Naive thymus-derived CD8-positive, alpha-beta T cell (primary cell): ENCODE measurements at places on chromosomes 7 and 10. TPM values are rescaled to one million over a fixed set of nuclear protein-coding genes. Genes with fewer than 3 reads are reported as not detected.
A peak's percentile ranks its signal among the peaks of the same experiment; 100 is the strongest.

DNA sequence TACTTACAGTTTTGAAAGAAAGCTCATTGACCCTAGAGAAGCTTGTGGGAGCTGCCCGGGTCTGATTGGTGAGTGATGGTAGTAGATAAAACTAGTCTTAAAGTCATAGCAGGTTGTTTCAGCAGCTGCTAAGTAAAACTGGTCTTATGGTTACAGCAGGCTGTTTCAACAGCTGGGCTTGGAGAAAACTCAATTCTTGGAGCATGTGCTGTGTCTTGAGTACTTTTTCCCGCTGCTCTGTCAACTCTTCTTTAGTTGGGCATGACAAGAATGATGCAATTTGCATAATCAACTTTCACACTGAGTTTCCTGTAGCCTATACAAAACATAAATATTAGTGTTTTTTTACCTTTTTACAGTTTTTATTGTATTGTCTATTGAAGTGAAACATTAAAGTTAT lies 707.9 kb downstream of the AUTS2 start:
- DNase-seq, result no peak

DNA sequence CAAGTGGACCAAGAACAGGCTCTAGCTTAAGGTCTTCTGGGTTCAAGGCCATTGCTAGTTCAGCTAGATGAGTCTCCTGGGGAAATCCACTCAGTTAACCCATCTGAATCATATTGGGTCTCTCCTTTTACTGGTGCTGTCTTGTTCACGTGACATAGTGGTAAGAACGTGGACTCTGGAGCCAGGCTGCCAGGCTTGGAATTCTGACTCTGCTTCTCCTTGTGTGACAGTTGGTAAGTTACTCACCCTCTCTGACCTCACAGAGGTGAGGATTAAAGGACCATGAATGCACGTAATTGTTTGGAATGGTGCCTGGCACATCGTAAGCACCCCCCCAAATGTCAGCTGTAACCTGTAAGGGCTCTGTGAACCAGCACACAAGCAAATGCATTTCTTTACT lies 9.7 kb upstream of the CALU start:
- no peak for DNase-seq

DNA sequence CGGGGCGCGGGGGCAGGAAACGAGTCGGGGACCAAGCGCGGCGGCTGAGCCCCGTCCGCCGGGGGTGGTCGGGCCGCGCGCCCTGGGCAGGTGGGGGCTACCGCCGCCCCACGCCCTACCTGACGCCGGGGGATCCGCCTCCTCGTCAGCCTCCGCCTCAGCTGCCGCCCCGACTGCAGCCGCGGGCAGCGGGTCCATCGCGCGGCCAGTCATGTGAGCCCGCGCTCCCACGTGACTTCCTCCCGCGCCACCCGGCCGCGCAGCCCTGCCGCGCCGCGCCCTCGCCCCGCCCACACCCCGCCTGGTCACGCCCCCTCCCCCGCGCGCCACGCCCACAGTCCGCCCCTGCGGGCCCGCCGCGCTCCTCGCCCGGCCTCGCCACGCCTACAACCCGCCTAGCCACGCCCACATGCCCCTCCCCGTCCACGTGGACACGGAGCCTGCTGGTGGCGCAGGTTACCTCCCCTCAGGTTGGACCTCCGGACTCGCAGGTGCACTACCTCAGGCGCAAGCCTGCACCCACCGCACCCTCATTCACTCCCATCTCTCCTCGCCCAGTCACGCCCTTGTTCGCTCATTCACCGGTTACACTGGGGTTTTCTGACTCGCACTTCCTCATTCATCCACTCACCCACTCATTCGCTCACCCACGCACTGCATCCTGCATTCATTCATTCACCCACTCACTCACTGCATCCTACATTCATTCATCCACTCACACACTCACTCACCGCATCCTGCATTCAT lies at the start of gene SNX8:
TSS of gene SNX8 (minus strand) at position 233 of the 747 bp plus-strand sequence. CDS start at position 213, 20 bp downstream.
- DNase-seq, result peak; percentile 96

LIPM gene
- not detected for total RNA-seq

DNA sequence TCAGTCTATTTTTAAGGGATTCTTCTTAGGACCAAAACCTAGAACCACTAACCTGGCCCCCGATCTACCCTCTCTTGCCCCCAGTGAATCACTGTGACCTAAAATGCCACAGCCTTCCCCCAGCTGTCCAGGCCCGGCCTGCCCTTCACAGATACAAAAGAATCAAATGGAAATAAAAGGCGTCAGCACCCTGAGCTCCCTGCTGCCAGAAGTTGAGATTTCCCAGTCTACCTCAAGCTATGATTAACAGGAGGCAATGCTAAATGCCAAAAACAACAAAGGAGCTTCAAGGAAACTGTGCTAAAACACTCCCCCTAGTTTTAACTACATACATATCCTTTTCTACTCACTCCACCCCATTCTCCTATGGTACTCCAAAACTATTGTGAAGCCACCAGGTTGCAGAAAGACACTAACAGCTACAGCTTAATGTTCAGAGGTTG lies 67.8 kb downstream of the GSAP start:
- DNase-seq, result no peak

DNA sequence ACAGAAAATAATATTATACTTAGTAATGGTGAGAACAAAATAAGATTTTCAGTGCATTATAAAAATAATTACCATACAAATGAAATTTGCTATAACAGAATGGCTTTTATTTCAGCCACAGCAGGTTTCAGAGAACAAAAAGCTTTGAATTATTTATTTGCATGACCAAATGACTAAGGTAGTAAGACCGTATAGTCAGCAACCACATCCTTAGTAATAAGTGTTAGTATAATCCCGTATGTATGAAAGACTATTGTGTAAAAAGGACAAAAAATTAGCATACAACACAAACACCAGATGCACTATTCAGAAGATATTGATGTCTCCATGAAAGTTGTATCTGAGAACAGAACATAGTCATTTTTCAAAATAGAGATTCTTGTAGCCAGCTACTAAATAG lies 12.2 kb downstream of the PDZD8 start:
- DNase-seq, result no peak

DNA sequence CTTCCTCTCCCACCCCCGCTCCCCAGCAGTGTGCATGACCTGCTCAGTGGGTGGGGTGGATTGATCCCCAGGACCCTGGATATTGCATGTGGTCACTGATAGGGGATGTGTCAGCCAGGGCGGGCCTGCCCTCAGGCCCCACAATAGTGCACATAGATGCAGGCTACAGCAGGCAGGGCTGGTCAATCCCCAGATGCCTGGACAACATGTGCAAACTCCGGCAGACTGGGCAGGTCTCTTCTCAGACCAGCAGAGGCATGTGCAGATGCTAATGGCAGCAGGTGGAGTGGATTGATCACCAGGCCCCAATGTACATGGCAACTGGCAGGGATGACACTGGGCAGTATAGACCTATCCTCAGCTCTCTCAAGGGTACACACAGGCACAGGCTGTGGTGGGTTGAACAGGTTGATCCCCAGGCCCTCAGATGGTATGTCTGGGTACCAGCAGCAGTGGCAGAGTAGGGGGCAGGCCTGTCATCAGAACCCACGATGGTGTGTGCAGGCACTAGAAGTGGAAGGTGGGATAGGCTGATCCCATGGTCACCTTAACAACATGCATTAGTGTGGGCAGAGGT lies 98.6 kb downstream of the LANCL2 start:
- no peak for DNase-seq

GRCh38 chr10:110530131-110530831 lies 32.6 kb downstream of the DUSP5 start:
- no peak for DNase-seq

- DNase-seq, result no peak
Observed at GRCh38 chr7:158424011-158424410, 163.6 kb downstream of the PTPRN2 start.

GRCh38 chr10:120349069-120349468 lies 108.0 kb upstream of the PLPP4 start:
- no peak for DNase-seq

- DNase-seq, result no peak
Observed at GRCh38 chr10:23417254-23417653, 21.6 kb upstream of the OTUD1 start.

DNA sequence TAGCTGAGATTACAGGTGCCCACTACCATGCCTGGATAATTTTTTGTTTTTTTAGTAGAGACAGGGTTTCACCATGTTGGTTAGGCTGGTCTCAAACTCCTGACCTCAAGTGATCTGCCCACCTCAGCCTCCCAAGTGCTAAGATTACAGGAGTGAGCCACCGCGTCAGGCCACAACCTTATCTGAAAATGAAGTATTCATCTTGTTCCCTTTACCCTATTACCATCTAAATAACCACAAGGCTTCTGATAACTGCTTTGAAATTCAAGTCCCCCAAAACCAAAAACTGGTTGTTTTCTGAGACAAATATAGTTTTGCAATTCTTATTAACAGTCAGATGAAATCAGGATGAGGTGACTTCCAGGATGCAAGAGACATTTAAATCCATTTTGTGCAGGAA lies 2.4 kb downstream of the TCTN3 start:
- no peak for DNase-seq

DNA sequence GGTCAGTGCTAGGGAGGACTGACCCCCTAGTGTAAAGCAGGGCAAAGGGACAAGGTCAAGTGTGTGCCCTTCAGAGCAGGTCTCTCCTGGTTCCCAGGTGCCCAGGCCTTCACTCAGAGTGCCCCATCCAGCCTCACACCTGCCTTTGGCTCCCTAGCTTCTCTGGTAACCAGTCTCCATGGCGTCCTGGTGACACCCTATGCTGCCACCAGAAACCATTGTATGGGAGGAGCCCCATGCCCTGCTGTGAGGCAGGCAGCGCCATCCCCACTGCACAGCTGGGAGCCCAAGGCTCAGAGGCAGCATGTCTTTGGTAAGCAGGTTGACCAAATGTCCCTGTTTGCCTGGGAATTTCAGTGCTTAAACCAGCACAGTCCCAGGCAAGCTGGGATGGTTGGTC lies 33.1 kb upstream of the HMX3 start:
- no peak for DNase-seq

- DNase-seq, result no peak
Observed at GRCh38 chr7:110253093-110253492, 837.8 kb upstream of the LRRN3 start.

- no peak for DNase-seq
Observed at GRCh38 chr10:128432423-128432822, 306.2 kb upstream of the MKI67 start.

- DNase-seq, result no peak
Observed at GRCh38 chr7:29090836-29091601, 55.3 kb downstream of the CPVL start.

GRCh38 chr7:120502825-120503224 lies 229.8 kb downstream of the KCND2 start:
- no peak for DNase-seq

- DNase-seq, result no peak
Observed at GRCh38 chr7:20005081-20005480, 212.1 kb downstream of the MACC1 start.

- DNase-seq, result no peak
Observed at GRCh38 chr10:972763-973162, 15.5 kb upstream of the GTPBP4 start.

DNA sequence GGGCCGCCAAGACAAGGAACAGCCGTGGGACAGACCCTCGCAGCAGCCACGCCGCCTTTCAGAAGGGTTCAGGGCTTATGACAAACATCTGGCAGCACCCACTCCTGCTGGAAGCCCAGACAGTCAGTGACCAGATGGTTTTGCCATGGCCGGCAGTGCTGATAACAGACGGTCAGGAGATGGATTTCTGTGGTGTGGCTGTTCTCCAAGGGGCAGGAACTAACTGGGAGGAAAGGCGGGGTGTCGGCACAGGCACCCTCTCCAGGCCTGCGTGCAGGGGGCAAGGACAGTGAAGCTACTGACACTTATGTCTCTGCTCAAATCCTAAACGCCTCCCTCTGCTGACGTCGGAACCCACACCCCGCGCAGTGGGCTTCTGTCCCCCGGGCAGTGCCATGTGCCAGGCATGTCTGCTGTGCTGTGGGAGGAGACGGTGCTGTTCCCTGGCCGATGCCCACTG lies 416.1 kb downstream of the DNAJB6 start:
- no peak for DNase-seq

TMEM213 gene
- total RNA-seq, result not detected

MMRN2 gene
- not detected for total RNA-seq

DNA sequence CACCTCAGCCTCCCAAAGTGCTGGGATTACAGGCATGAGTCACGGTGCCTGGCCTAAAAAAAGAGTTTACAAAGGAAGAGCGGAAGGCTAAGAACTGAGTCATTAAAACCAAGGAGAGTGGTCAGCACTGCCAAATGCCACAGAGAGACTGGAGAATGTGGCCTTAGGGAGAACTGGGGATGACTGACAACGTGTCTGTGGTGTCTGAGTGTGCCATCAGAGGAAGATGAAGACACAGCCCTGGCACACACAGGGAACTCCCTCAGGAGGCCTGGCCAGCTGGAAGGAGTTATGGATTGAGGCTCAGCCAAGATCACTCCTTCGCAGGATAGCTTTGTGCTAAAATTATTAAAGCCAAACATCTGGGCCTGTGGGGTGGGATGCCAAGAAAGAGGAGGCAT lies 3.9 kb upstream of the INA start:
- no peak for DNase-seq

DNA sequence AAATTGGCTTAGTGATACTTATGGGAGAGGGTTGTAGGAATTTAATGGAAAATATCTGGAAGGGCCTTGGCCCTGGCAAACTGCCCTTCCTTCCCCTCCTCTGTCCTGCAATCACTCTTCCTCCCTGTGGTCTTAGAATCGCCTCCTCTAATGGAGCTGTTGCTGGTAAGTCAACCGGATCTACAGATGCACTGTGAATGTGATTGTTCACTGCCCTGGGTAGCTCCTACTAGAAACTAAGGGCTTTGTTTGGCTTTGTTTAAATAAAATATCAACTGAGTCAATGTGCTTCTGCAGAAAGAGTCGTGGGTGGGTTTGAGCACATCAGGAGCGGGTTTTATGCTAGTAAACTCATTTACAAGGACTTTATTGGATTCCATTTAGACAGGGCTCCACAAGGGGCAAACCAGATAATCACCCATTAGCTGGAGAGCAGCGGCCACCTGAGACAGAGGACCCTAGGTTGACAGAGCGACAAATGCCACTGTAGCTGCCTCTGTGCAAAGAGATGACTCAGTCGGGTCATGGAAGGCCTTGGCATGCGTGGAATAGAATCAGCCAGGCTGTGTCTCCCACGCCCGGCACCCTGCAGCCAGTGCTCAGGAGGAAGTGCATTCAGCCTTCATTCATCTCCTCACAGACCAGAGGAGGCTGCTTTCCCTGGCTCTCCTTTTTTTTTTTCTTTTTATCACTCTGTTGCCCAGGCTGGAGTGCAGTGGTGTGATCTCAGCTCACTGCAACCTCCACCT lies 97.9 kb downstream of the GAD2 start:
- no peak for DNase-seq

DNA sequence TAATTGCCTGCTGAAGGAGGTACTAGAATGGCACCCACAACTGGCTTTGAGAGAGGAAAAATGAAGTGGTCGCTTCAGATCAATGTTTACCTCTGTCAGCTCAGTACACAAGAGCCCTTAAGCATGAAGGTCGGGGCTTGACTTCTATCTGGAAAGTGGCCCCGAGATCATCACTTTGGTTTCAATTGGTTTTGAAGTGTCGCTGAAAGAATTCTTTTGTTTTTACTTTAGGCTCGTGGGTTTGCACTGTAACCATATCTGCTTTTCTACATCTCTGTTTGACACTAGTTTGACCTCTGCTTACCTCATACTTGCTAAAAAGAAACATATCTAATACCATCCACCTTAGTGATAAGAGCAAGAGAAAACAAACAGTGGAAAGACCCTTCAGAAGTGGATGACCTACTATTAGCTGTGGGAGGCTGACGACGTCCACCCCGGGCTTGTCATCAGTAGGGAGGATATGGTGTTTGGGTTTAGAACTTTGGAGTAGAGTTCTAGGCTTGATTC lies 361.8 kb downstream of the GATA3 start:
- peak; percentile 30 for DNase-seq

GRCh38 chr7:112990624-112991023 lies 96.0 kb downstream of the GPR85 start:
- DNase-seq, result no peak
